ENCODE measurements at places on chromosomes 7 and 10.

- no peak for DNase-seq
These were observed 100.9 kb upstream of the SORCS3 start for GRCh38 chr10:104540181-104540580.

GRCh38 chr7:94031865-94032264 lies 27.7 kb upstream of the BET1 start:
- no peak for DNase-seq

GRCh38 chr10:43136432-43136831 lies 1.8 kb upstream of the CSGALNACT2 start:
- no peak for DNase-seq

DNA sequence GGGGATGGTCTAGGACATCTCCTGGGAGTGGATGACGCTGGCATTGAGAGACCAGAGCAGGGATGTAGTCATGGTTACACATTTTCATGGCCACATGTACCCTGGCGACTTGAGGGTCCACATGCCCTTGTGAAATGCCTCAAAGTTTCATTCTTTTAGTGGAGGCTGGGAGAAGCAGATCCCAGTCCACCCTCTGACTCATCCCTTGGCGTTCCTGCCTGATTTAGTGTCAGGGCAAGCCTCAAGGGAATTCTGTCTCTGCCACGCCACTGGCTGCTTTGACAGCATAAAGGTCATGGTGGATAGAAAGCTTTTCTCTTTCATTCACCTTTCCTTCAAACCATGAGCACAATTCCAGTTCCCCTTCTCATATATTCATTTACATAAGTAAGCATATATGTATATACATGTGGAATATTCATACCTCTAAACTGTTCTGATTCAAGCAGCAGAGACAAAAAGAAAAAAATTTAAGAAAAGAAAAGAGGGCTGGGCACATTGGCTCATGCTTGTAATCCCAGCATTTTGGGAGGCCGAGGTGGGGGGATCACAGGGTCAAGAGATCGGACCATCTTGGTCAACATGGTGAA lies 21.8 kb upstream of the KIF5B start:
- DNase-seq: no peak

DNA sequence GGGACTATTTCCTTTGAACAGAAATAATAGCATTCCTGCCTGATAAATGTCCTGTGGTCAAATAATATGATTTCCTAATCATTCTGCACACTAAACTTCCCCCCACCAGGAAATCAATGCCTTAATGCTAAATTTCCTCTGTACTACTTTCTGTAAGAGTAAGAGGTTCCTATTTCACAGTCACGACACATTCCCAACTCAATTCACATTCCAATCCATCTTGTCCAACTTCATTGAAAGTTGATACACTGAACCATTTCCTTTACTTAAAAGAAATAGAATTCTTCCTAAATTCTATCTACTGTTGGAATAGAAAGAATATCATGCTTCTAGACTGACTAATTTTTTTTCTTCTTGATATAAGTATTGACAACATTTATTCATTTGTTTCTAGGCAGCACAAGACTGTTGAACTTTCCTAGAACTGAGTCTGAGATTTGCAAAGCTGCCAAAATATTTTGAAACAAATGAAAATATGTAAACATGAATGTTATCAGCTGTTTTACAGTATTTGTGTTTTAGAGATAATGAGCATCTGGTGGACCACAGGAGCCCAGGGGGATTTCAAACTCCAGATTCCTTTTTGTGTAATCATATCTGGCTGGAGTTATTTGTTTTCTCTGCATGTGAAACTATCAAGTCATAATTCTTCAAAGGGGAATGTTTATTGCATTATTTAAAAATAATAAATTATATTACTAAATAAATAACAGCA lies 121.5 kb downstream of the TPST1 start:
- DNase-seq: no peak

DNA sequence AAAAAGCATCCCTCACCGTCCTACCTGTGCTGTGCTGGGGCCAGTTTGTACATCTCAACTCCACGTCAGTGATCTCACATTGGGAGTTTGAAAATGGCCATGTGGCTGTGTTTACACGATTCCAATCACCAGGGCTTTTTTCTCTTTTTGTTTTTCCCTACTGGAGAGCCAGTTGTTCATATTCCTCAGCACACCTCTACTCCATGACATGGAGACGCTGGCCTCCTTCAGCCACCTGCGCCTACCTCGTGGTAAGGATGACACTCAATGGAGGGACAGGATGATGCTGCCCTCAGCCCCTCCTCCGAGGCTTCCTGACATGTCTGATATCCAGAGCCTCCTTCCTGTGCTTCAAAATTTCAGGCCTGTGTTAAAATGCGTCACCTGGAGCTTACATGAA lies 10.3 kb downstream of the CLRN3 start:
- no peak for DNase-seq

DNA sequence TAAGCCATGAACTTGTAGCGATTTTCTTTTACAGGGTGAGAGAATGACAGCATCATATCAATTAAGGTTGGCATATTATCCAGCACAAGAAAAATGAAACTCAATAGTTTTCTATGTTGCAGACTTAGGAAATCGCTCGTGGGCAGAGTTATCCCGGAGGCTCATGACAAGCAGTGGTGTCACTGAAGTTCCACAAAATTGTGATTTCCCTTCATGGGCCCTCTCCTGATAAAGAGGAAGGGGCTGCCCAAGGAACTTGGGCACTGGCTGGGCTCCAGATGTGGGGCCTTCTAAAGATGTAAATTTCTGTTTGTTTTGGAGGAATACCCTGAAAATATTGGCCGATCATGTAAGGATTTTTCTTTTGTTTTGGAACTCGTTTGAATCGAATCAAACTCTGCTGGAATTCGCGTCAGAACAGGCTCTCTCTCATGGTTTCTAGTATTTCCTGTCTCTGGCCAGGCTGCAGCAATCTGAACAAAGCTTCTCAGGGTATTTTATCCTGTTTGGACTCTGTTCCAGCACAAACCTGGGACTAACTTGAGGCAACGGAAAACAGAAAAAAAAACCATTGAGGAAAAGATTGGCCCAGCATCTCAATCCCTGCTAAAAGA lies 340.6 kb upstream of the NRP1 start:
- DNase-seq: no peak

DNA sequence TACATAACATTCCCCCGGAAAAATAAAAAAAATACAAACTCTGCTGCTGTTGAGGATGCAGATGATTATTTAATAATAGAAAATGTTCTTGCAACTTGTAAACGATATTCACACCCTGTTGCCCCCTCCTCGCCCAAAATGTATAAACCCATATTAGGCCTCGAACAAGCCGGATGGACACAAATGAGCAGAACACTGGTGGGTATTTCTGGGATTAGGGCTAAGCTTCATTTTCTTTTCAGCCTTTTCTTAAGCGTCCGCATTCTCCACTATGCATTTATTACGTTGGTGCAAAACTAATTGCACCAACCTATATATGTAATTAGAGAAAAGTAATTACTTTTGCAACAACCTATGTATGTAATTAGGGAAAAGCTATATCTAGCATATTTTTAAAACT lies 349 bp upstream of the GNG11 start:
- DNase-seq: no peak

DNA sequence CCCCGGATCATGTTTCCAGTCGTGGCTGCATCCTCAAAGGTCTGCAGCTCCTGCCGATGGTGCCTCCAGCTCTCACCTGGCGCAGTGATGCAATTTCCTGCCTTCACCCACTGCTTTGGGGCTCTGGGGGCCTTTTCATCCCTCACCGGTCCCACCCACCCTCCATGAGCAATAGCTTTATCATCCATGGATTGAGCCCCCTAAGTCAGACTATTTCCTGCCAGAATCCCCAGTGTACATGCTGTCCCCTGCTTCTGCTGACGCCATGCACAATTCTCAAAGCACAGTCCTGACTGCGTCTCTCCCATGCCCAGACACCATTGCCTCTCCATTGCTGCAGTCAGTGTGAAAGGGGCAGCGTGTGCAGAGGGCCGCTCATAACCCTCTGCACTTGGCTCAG lies 49.7 kb downstream of the FAM241B start:
- DNase-seq: no peak

GRCh38 chr7:31950091-31950755 lies 120.0 kb downstream of the PDE1C start:
- DNase-seq: no peak

DNA sequence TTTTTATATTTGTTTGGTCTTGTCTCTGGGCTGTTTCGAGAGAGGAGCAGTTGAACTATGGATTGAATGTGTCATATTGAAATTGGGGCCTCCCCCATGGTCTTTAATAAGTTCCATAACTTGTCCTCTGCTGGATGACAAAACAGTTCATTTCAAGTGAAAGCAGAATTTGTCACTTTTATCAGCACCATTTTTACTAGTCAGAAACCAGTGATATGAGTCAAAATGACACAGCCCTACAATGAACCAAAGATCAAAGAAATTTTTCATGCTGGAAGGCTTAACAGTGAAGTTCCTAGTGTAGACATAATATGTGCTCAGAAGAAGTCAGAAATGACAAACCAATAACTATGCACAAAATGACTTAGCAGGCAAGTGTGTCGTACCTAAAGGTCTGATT lies 133.6 kb upstream of the VWC2 start:
- DNase-seq: no peak

All from natural killer cell treated with Interleukin-12 subunit alpha and Interleukin-12 subunit beta and Interleukin-15 and Interleukin-18, amount 100 ng/mL, for 72 hours (primary cell).